ENCODE measurements at places on chromosomes 5 and 9. TPM values are rescaled to one million over a fixed set of nuclear protein-coding genes. Genes with fewer than 3 reads are reported as not detected.

- no peaks in the 10 kb centered on the region for H3K36me3 ChIP-seq
- peaks cover 2% of the 10 kb centered on the region for H3K27me3 ChIP-seq
- no peak for DNase-seq
Observed at GRCh38 chr9:38216572-38216971, 147.5 kb upstream of the SHB start.

The IFNA21 gene
- total RNA-seq = not detected

The OR1Q1 gene
- total RNA-seq = not detected

The PCDHB7 gene
- not detected for total RNA-seq

- H3K4me3 ChIP-seq = no peak overlapping the region
- no peak overlapping the region for H3K27ac ChIP-seq
- DNase-seq = no peak
- no peaks in the 10 kb centered on the region for H3K27me3 ChIP-seq
- H3K4me1 ChIP-seq = peaks cover under 1% of the 10 kb centered on the region
Observed at GRCh38 chr9:16120231-16120641, 567.4 kb downstream of the CCDC171 start.

DNA sequence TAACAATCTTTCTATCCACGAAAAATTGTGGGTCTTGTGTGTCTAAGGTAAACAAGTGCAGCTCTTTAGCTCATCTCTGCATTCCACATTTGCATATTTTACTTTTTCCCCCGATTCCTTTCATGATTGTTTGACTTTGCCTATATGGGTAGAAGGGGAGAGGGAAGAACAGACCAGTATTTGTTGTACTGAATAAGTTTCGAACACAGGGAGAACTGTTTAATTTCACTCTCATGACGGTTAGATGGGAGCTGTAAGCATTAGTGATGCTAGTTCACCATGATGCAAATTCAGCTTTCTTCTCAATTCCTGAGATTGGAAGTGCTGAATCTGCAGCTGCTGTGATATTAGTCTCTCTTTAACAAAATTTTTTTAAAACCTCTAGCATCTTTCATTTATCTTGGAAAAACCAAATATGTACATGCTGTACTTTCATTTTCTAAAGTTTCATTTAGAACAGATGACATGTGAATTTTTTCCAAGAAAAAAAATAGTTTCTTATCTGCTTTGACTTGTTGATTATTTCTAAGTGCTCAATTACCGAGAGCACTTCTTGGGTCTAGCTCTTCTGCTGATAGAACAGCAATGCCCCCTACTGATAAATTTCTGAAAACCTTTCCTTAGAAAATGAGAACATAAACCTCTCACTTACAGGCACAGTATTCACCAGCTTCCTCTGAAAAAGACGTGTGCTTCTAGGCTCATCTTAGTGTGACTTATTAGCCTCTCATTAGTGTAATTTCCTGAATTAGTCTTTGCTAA is 149.5 kb downstream of the BAAT start:
- H3K4me3 ChIP-seq = no peak overlapping the region
- H3K36me3 ChIP-seq = no peaks in the 10 kb centered on the region
- H3K27ac ChIP-seq = no peak overlapping the region
- no peak for DNase-seq
- no peaks in the 10 kb centered on the region for H3K4me1 ChIP-seq
- H3K27me3 ChIP-seq = peaks cover 10% of the 10 kb centered on the region

Data from activated CD8-positive, alpha-beta T cell treated with anti-CD3 and anti-CD28 coated beads for 36 hours (primary cell).